ENCODE measurements at places on chromosomes 6 and 20.

DNA sequence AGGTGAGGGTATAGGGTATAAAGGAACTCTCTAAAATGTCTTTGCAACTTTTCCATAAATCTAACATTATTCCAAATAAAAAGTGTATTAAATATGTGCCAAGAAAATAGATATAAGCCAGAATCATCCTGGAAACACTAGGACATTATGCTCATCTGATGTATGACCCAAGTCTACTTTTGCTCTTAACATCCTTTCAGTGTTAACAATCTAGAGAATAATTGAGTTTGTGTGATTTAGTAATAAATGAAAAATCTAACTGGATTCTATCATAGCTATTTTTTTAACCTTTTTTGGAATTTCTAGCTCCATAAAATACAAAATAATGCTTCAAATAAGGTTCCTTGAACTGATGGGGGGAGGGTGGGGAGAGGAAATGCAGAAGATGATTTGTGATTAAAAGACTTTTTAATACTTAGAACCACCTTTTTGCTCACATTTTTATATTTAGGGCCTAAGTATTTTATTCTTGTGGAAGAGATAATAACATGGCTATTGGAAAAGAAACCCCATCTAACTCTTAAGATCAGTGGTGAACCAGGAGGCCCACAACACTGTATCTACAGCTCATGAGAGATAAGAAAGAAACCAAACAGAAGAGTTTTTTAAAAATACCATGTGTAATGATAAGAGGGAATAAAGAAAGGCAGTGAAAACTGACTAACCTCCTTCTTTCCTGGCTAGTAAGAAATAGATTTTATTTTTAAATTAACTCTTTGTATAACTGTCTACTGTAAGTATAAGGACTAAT lies 68.5 kb downstream of the PDSS2 start:
- DNase-seq, result no peak

GRCh38 chr20:7144464-7144863 lies 377.0 kb downstream of the BMP2 start:
- no peak for DNase-seq

- DNase-seq, result no peak
Measured at GRCh38 chr6:92759178-92759577, 660.2 kb downstream of the EPHA7 start.

DNA sequence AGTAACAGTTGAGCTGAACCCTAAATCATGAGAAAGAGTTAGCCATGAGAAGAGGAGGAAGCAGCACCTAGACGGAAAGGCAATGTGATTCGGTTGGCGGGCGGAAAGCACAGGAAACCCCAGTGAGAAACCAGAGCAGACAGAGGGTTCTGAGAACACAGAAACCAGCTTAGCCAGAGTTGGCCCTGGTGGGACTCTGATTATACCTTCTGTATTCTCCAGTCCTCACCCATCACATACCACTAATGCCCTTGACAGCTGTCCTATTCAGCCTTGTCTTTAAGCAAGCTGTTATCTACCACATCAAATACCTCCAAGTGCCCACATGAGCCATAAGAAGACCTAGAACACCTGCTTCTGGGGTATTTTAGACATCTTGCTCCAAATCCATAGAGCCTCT lies 58.9 kb upstream of the LRRC1 start:
- DNase-seq, result no peak

GRCh38 chr6:12262236-12263061 lies 27.7 kb upstream of the EDN1 start:
- no peak for DNase-seq

DNA sequence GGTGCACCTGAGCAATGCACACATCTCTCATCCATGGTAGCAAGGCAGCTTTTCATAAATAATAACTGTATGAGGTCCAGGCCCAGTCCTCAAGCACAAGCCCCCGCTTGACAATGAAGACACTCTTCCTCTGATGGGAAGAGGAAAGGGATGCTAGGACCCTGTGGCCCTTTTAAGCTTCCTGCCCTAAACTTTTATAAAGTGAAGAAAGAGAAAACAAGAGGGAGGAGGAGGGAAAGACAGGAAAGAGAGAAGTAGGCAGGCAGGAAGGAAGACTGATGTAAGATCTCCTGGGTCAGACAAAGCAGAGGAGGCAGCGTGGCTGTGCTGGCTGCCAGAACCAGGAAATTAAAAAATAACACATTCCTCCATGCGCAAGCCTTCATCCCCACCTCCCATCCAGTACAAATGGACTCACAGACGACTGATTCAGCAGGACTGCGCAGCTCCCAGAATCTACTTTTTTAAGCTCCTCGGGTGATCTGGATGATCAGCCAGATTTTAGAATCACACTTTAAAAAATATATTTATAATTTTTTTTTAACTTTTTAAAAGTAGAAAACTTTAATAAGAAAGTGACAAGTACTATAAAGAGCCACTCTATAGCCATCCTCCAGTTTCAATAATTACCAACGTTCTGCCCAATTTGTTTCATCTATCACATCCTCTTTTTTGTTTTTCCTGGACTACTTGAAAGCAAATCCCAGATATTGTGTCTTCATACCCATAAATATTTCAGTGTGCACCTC lies 16.5 kb downstream of the TNFAIP3 start:
- DNase-seq, result no peak

DNA sequence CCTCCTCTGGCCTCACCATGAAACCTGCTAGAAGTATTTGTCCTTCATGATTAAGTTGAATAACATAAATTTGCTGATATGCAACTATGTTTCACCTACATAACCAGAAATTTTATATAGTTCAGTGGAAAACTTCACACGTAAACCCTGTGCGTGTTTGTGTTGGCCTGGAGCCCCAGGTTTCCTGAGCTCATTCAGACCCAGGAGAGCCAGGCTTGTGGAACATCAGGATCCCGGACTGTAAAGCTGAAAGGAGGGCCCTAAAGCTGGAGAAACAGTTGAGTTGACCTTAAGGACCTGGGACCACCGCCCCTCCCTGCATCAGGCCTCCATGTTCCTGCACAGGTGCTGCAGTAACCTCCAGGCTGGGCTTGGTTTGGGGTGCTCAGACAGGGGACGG lies 3.1 kb upstream of the SPATS1 start:
- DNase-seq, result no peak

GRCh38 chr6:52526634-52527033 lies 50.2 kb downstream of the TRAM2 start:
- DNase-seq, result no peak

- no peak for DNase-seq
Measured at GRCh38 chr20:36259177-36260061, 23.1 kb downstream of the AAR2 start.

- DNase-seq, result no peak
Measured at GRCh38 chr20:19658137-19658536, 99.9 kb upstream of the RIN2 start.

- no peak for DNase-seq
Measured at GRCh38 chr20:19867074-19867473, 109.0 kb downstream of the RIN2 start.

DNA sequence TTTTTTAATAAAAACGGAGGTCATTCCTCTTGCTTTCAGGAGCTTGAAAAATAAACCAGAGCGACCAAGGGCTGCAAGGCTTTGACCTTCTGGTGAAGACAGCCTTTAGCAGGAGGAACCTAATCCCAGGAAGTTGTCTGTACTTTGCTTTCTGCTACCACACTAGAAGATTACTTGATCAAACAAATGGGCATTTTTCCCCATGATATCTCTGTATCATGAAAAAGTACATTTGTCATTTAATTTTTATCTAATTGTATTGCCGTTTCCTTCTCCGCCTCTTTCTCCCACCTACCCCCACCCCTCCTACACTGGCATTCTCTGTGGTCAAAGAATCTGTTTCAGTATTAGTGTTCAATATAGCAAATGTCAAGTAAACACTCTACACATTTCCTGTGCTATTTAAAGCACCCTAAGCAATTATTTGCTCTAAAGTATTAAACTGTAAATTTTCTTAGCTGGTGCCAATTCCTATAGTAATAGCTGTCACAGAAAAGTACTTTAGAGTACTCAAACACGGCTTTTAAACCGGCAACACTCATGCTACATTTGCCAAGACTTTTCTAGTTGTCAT lies 29.7 kb downstream of the ATXN1 start:
- DNase-seq, result no peak

- no peak for DNase-seq
Measured at GRCh38 chr6:138491017-138491416, 8.3 kb downstream of the NHSL1 start.

Data from activated CD4-positive, CD25-positive, alpha-beta regulatory T cell treated with anti-CD3 and anti-CD28 coated beads, Interleukin-2, amount 50 U/mL, for 16 hours (primary cell).